NCI-H187 (cell line): ENCODE measurements at places on chromosomes 7 and 10.

- no peak for DNase-seq
Measured at GRCh38 chr10:102311025-102311420, 65.7 kb downstream of the GBF1 start.

GRCh38 chr7:107173191-107173590 is 4.4 kb downstream of the HBP1 start:
- no peak for DNase-seq

DNA sequence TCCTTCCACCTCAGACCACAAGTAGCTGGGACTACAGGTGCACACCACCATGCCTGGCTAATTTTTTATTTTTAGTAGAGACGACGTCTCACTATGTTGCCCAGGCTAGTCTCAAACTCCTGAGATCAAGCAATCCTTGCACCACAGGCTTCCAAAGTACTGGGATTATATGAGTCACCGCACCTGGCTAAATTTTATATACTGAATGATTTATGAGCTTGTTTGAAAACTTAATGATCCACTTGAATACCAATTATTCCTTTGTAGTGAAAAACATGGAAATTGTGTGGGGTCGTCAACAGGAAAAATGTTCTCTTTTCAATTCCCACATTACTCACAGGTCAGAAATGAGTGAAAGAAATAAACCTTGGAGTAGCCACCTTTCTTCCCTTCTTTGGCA is 31.3 kb downstream of the RAPGEF5 start:
- no peak for DNase-seq

- no peak for DNase-seq
Measured at GRCh38 chr10:89426230-89426868, 12.0 kb downstream of the IFIT5 start.

GRCh38 chr10:132693676-132694075 is 92.3 kb downstream of the NKX6-2 start:
- no peak for DNase-seq

DNA sequence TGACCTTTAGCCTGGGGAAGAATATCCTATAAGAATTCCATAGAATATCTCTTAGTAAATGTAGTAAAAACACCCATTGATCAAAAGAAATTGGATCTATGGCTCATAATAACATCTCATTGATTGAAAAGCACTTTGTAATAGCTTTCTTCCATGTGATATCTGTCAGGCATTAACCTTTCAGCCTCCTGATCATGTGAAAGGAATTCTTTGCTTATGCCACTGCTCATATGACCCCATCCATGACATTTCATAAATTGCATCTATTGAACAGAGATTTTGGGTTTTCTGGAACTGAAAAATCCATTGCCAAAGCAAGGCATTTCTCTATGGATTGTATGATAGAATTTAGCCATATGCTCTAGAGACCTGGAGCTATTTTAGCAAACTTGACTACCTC is 519.3 kb upstream of the PFKP start:
- DNase-seq: no peak
